ENCODE measurements at places on chromosomes 2 and 18.

- DNase-seq, result no peak
These were observed 4.2 kb upstream of the ATP6V1B1 start for GRCh38 chr2:70931376-70932000.

DNA sequence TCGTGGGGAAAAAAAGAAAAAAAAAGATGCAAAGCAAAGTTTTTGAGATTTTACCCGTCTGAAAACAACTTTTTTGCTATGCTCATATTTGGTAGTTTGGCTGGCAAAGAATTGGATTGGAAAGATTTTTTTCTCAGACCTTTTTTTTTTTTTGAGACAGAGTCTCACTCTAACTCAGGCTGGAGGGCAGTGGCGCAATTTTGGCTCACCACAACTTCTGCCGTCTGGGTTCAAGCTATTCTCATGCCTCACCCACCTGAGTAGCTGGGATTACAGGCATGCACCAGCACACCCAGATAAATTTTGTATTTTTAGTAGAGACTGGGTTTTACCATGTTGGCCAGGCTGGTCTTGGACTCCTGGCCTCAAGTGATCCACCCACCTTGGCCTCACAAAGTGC lies 56.3 kb upstream of the TANC1 start:
- no peak for DNase-seq

DNA sequence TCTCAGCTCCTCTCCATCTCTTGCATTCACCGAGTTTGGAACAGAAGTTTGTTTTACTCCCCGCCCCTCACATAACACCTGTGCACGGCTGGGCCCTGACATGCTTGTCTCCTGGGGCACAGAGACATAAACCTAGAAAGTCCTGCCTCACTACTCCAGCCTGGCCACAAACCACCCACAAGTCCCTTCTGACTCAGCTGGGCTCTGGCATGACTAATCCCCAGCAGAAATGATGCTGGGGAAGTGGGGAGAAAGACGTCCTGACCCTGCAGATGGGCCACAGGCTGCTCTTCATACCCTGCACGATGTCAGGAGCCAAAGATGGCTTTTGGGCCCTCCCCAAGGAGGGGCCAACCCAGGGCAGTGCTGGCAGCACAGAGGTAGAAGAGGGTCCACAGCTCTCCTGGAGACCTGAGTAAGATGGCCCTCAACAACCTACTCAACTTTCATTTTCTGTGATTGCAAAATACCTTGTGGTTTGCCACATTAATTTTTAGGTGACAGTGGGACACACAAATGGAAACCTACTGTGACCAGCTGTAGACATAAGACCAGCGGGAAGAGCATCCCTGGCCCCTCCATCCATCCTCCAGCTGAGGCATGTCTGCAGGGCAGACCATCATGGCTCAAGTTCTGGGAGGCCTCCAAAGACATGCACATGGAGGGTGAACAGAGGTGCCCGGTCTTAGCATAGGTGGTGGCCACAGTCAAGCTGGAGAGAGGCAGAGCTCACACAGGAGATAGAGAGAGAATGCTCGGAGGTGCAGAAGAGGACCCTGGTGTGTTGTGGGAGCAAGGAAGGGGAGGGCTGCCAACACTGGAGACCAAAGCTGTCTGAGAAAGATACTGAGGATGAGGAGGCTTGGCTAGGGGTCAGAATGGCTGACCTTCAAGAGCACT lies 40.0 kb downstream of the DNMT3A start:
- no peak for DNase-seq

DNA sequence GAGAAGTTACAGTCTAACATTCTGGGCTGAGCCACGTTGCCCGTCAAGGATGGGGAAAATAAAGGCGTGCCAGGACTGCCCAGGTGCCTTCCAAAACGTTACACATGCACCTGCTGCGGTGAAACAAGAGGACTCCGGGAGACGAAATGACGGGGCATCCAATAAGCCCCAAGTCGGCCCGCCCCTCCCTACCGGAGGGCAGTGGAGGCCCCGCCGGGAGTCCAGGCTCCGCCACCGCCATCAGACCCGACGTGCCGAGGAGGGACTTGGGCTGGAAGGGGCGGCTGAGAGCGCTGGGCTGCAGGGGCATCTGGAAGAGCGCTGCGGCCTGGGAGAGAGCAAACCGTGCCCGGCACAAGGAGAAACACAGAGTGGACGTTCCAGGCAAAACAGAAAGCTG lies 112.5 kb upstream of the GPC1 start:
- DNase-seq, result no peak

GRCh38 chr2:12262681-12263436 lies 453.9 kb upstream of the TRIB2 start:
- DNase-seq, result peak; percentile 29

DNA sequence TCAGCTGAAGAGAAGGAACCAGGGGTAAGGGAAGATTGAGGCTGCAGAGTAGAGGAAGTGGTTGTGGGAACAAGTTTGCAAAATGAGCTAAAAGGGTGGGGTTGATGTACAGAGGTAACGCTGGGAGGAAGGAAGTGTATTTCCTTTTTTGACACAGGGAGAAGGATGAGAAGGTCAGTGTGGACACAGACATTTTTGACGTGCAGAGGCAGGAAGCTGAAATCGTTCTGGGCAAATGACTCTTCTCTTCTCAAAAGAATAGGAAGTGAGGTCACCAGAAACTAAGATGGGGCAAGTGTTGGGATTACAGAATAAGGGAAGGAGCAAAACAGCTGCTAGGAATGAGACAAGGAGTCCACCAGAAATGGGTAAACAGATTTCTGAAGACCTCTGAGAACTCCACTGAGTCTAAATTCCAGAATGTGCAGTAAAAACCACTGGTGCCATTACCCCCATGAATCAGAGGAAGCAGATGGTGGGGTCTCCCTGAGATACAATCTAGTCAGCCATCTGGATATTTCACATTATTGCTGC lies 20.0 kb upstream of the RNF149 start:
- DNase-seq, result no peak

GRCh38 chr2:124187948-124188347 lies 162.9 kb downstream of the CNTNAP5 start:
- no peak for DNase-seq

- DNase-seq, result no peak
These were observed 862.3 kb downstream of the SUCLG1 start for GRCh38 chr2:83596592-83597282.

DNA sequence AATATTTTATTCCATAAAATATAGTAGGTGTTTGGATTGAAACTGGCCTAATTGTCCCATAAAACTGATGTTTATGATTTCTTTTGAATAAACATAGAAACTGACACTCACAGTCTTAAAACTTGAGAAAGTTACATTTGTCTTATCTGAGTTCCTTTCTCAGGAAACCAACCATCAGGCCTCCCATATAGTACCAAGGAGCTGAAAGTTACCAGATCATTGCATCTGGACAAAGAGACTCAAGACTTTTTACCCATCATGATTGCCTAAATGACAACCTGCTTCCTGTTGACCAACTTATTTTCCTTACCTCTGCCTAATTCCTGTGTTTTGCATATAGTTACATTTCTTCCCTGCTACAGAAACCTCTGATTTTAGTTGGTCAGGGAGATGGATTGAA lies 137.0 kb upstream of the XPO1 start:
- no peak for DNase-seq

DNA sequence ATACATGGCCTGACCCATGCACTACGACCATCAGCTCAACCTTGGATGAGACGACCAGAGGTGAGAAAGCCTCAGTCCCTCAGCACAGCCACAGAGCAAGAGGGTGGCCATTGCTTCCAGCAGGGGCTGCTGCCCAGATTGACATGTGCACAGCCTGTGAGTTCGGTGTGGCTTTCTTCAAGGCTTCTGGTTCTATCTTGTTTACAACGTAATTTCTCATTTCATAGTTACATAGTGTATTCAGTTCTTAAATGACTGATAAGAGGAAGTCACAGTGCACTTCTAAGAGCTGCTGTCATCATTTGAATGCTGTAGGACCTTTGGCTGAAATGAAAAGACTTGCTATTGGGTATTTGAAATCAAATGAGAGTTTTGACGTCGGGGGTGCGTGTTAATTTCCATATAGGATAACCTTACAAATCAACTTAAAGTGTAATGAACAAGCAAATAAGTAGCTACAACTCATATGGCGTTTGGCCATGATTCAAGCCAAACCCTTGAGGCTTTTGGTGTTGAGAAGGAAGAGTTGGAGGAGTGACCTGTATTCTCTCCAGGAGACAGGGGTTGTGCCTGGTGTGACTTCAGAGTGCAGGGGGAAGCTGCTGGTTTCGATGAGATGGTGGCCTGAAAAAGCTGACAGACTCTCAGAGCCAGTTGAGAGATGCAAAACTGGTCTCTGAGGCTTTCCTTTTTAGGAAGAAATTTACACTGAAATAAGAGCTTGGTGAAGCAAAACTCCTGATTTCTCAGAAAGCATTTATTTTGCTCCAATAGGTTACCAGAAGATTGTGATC lies 51.0 kb downstream of the TSHZ1 start:
- no peak for DNase-seq

- peak; percentile 48 for DNase-seq
These were observed 104.9 kb downstream of the MBD2 start for GRCh38 chr18:54119524-54120019.

DNA sequence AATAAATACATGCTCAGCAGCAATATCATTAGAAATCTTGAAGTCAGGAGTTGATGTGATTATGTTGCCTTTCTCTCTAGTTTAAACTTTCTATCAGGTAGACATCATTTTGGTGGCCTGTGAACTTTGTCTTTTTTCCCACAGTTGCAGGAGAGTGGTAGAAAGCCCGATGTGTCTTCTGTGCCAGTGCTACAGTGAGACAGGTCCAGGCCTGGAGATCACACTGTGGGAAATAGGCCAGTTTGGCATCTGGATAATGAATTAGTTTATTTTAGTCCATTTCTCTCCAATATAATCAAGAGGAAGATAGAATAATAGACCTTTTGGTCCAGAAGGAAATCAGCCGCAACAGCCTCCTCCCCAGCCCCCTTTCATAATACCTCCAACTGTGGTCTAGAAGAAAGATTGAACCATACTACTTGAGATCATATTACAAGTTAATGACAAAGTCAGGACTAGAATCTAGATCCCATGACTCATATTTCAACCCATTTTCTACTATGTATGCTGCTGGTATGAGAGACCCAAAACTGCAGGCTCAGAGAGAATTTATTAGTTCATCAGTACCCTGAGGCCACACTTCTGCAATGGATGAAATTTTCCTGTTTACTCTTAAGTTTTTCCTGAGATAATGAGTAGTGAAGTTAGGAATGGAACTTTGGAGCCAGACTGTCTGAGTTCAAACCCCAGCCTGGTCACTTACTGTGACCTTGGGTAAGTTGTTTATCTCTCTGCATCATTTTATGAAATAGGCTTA lies 20.6 kb downstream of the KCMF1 start:
- no peak for DNase-seq

- peak; percentile 63 for DNase-seq
These were observed 167.7 kb downstream of the TXNL1 start for GRCh38 chr18:56470406-56471351.

- no peak for DNase-seq
These were observed 16.6 kb downstream of the MALL start for GRCh38 chr2:110099038-110099425.

- DNase-seq, result no peak
These were observed 12.7 kb upstream of the MYCN start for GRCh38 chr2:15927551-15928218.

GRCh38 chr2:135904341-135904989 lies 28.2 kb upstream of the MCM6 start:
- DNase-seq, result no peak

DNA sequence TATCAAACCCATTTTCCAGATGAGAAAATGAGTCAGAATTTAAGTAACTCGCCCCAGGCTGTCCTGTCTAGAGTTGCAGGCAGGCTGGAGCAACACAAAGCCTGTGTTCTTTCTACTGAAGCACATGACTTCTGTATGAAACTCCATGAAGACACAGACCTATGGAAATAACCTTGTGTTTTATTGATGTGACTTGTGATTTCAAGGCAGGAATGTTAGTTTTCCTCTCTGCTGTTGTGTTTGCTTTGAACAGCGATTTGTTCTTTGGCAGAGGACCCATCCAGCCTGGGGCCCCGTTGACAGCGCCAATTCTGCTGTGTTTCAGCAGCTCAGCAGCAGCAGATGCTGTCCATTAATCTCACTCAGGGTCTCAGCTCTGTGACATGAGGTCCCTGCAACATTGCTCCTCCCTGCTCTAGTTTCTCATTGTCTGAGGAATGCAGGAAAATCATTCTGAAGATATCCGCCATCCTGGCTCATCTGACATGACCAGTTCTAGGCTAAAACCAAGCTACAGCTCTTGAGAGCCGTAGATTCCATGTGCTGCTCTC lies 344.3 kb upstream of the RAB12 start:
- peak; percentile 79 for DNase-seq

DNA sequence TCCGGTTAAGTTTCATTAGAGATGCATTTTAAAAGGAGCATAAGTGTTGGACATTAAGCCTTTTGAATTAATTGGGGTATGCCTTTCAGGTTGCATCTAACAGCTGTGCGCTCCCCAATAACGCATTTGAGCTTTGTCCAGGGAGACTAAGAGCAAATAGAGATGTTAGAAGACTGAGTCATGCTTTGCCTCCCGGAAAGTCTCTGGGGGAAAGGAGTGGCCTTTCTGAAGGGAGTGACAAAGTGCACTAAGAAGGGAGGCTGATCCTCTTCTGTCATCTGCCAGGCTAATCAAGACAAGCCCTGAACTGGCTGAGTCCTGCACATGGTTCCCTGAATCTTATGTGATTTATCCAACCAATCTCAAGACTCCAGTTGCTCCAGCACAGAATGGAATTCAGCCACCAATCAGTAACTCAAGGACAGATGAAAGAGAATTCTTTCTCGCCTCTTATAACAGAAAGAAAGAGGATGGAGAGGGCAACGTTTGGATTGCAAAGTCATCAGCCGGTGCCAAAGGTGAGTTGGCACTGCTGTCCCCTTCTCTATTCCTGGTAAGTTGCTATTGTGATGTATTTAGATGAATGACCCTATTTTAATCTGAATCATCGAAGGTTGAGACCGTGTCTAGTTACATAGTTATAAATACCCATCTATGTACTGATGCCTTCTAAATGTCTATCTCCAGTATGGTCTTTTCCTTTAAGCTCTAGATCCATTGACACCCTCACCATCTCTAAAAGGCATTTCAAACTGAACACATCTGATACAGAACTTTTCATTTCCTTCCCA lies 12.1 kb downstream of the TTL start:
- no peak for DNase-seq

DNA sequence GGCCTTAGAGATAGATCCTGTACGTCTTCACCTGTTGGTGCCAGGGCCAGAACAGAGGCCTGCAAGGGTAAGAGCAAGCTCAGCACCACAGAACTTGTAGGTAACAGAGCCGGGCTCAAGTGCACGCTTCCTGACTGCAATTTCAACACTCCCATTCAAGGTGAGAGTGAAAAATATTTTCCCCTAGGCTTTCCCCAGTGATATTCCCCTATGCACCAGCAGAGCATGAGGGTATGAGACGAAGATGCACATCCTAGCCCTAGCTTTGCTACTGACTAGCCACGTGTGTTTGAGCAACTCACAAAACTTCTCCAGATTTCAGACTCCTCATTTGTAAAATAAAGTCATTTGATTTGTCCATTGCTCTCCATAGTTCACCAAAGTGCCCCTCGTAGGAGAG lies 411.6 kb downstream of the ZNF521 start:
- DNase-seq, result no peak

DNA sequence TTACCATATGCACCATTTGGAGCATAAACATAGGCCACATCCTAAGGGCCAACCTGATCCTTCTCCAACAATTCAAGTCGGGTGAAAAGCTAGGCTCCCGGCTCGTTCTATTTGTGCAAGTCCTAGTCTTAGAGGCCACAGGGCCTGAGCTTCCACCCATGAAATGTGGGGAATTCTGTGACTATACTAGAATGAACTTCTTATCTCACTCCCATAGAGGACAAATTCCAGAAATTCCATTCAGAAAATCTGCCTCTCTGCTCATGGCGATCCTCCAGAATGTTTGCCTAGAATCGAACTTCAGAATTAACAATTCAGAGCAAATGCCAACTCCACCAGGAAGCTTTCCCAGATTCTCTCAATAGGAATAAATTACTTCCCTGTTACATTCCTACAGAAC lies 187.9 kb downstream of the BCL11A start:
- DNase-seq, result no peak

Data from muscle of arm (tissue), 14 donors.